HL-60 (cell line): ENCODE measurements at places on chromosomes 13 and 19.

DNA sequence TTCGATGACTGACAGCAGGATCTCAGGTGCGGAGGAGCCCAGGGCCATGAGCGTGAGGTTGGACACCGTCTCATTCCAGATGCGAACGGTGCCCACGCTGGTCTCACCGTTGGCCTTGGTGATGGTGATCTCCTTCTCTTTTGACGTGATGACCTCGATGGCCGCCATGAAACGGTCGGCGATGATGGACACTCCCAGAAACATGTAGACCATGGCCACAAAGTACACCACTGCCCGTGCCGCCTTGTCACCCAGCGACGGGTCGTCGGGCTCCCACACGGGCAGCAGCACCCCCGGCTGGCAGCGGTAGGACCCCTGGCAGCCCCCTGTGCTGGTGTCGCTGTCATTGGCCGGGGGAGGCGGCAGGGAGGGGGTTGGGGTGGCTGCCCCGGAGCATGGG is 5.7 kb downstream of the SLC8A2 start:
- DNase-seq = no peak

DNA sequence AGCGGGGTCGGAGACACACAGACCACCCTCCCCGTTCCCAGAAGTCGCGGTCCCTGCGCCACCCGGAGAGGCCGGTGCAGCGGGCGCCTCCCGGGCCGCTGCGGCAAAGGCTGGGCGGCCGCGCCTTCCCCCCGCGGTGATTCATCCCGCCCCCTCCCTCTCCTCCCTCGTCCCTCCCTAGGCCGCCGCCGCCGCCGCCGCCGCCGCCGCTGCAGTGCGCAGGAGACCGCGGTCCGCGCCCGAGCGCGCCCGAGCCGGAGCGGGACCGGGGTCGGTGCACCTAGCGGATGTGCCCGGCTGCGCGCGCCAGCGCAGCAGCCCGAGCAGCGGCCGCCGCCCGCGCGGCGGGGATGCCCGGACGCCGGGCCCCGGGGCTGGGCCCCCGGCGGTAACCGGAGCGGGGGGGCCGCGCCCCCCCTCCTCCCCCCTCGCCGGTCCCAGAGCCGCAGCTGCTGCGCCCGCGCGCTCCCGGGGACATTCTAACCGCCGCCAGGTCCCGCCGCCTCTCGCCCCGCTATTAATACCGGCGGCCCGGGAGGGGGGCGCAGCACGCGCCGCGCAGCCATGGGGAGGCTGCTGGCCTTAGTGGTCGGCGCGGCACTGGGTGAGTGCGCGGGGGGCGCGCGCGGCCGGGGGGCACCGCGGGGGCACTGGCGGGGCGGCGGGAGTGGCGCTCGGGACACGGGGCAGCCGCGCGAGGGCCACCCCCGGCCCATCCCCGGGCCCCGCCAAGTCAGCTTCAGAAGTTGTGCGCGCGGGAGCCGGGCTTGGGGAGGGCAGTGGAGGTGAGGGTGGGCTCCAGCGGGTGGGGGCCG is at the start of gene SCN1B:
Gene SCN1B (plus strand): TSS at position 214 of the 815 bp plus-strand sequence. CDS start 351 bp downstream, at position 565.
- peak; percentile 33 for DNase-seq

GRCh38 chr13:22061371-22061805 is 390.5 kb downstream of the FGF9 start:
- no peak for DNase-seq

- no peak for DNase-seq
Observed at GRCh38 chr13:58991826-58992477, 1171.8 kb downstream of the DIAPH3 start.

GRCh38 chr13:71864094-71864985 is 2.7 kb downstream of the DACH1 start:
- DNase-seq = peak; percentile 95

DNA sequence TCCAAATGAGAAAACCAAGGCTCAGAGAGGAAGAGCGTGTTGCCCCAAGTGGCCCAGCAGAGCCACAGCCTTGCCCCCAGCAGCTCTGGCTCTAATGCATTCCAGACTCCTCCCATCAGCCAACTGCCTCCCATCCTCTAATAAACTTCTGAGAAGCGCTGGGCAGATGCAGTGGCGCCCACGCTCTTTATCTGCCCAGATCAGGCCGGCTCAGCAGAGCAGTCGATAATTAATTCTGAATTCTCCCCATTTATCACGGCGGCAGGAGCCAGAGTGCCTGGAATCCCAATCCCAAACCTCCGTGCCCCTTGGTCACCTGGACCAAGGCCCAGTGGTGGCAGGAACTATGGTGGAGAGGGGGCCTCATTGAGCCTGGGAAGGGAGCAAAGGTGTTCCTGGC is 13.9 kb downstream of the TINCR start:
- no peak for DNase-seq

DNA sequence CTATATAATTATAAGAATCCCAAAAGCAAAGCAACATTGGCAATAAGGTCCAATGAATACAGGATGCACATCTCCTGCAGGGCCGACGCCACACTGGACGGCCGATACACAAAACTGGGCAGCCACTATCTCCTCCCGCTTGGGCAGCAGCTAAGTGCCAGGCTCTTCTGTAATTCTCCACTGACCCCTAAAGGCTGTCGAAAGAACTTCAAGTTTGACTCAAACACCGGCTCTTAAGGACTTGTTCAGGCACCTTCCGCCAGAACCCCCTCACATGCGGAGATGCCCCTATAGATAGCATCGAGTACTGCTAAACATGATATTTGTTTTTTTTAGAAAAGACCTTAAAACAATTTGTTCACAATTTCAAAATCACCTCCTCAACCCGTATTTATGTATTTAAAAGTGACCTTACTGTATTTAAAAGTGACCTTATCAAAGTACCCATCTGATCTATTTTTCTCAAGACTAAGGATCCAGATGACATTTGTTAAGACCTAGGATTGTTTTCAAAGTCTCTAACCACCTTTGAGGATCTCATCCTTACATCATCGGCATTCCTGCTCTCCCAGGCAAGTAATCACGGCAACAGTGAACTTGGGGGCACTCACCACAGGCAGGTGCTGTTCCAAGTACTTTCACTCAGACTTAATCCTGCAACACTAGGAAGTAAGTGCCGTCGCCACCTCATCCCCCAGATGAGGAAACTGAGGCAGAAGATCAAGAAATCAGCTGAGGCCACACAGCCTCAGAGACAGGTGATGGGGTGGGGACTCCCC is 77.8 kb downstream of the TUBGCP3 start:
- no peak for DNase-seq

GRCh38 chr13:98429081-98429480 is 147.8 kb downstream of the STK24 start:
- no peak for DNase-seq

GRCh38 chr19:1968279-1969175 is 27.6 kb downstream of the CSNK1G2 start:
- DNase-seq = no peak

GRCh38 chr19:11007385-11007784 is 46.6 kb downstream of the SMARCA4 start:
- DNase-seq = no peak

DNA sequence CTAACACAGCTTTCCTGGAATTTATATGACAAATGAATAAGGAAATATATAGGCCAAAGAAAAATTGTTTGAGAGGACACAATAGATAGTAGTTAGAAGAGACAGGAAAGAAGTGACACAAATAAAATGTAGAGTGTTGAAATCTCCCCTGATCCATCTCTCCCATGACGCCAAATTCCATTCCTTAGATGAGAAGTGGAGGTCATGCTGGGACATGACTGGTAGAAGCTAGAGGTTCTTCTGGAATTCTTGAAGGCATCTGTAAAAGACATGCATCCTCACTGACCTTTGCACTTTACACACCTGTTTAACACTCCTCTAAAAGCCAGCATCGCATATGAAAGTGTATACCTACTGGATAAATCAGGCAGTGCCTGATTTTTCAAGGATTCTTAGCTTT is 67.8 kb downstream of the DGKH start:
- no peak for DNase-seq

- no peak for DNase-seq
Observed at GRCh38 chr13:102846261-102847015, 606 bp downstream of the ERCC5 start.

DNA sequence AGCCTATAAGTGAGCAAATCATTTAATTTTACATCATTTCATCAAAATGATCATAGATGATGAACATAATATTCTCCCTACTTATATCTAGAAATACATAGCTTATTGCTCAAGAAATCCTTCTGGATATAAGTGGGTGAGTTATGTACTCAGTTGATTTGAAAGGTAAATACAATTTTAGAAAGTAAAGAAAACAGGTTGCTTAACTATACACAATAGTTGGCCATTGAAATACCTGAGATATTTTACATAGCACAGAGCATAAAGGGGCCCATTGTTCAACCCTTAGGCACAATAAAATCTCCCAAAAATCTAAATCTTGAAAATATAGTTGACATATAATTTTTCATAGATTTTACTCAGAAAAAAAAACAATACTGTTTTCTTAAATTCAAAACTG is 782.0 kb upstream of the KLHL1 start:
- DNase-seq = no peak

DNA sequence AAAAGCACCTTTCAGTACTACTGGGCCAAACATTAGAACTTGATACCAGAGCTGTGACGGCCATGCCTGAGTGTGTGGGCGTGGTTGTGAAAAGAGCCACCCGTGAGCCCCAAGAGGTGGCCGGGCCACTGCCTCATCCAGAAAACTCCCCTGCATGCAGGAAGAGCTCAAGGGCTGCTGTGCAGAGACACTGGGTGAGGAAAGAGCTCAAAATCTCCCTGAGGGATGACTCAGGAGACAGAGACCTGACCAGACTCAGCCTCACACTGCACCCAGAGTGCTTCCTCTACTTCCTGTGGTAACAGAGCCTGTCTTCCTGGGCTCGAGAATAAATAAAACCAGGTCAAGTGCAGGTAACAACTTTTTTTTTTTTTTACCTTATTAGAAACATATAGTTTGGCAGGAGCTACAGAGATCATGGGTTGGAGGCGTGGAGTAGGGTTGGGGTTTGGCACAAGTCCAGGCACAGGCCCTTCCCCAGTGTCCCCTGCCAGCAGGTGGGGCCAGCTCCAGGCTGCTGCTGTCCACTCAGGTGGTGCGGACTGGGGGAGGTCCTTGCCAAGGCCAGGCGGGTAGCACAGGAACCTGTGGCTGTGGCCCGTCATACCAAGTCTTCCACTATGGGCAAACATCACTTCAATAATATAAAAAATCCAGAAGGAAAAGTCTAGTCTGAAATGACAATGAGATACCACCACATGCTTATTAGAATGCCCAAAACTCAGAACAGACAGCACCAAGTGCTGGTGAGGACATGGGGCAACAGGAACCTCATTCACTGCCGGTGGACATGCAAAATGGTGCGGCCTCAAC is 25.5 kb downstream of the ELL start:
- peak; percentile 74 for DNase-seq

GRCh38 chr19:743168-743687 is 7.7 kb upstream of the MISP start:
- no peak for DNase-seq

DNA sequence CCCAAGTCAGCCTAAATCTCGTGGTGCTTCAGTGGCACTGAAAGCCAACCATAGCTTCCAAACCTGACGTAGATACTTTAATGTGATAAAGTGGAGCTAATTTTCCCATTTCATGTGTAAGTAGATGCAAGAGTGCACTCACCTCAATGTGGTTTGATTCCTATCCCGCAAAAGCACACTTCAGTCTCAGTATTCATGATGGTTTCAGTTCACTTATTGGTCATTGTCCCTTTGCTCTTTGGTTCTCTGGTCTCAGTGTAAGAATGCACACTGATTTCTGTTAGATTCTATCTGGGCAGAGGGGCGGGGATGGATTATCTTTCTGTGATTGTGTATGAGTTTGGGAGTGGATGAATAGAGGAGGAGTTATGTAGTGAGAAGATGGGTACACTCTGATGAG is 340.6 kb downstream of the KCNRG start:
- DNase-seq = no peak

DNA sequence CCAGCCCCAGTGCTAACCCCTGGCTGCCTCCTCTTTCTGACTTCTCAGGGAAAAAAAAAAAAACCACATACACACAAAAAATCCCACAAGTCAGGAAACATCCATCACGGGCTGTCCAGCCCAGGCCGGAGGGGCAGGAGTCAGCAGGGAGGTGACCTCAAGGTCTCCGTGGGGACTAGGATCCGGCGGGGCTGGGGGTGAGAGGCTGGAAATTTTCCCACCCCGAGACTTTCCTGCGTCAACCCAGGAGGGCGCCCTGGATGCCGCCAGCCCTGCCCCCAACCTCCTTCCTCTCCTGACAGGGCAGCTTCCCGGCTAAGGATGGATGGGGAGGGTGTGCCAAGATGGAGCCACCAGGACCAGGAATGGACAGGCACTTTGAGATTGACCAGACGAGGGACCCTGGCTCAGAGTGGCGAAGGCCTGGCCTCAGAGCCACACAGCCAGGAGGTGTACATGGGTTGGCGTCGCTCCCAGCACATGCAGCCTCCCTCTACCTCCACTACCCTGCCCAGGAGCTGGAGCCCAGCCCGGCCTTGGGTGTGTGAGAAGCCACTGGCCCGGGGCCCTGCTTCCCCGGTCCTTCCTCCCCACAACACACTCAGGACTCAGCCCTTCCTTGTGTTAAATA is 33.3 kb downstream of the BLOC1S3 start:
- no peak for DNase-seq

DNA sequence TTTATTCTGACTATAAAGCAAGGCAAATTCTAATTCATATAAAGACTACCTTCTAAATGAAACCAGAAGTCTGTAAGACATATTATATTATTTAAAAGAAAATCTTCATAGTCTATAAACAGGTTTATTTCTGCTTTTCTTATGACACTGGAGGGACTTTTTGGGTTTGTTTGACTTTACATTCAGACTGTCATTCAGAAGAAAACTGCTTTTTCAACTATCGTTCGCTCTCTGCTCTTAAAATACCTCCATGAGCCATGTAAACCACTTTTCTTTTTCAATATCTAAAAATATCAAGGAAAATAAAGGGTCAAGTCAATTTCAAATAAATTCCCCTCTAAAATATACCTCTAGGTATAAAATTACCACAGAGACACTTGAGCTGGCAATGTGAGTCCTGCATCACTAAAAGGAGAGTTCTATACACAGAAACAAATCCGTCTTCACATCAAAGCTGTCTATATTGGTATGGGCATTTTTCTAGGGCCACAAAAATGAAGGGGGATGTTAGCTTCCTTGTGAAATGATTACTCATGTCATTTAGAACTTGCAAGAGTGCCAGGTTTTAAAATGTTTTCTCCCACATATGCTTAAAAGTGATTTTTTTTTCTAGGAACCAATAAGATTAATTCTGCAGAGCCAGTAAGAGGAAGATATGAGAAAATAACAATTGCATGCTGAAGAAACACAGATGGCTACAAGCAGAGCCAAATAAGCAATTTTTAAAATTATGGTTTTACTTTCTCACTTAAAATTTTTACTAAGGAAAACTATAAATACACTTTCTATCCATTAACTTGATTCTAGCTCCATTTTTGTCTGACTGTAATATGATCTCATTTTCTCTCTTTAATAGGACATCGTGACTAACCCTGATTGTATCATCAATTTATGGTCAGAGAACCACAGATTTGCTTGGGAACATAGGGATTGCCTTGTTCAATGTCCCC is 181.8 kb downstream of the TBC1D4 start:
- DNase-seq = no peak

GRCh38 chr19:47713046-47714021 is at the start of gene EHD2:
Gene EHD2, plus strand, starts transcription at chr19:47713422. Its CDS starts 3,191 bp downstream, at chr19:47716613.
- peak; percentile 46 for DNase-seq

- peak; percentile 33 for DNase-seq
Observed at GRCh38 chr13:75226733-75227435, 255.1 kb downstream of the TBC1D4 start.

GRCh38 chr13:53250272-53250875 is 221.8 kb downstream of the OLFM4 start:
- DNase-seq = peak; percentile 38
